Suppressor macrophage (primary cell): ENCODE measurements at places on chromosomes 16 and 17.

- peak; percentile 85 for DNase-seq
Measured at GRCh38 chr17:81553616-81554181, 1.5 kb upstream of the FAAP100 start.

GRCh38 chr16:51002881-51003490, 148.1 kb downstream of the SALL1 start:
- no peak for DNase-seq

GRCh38 chr17:39683295-39683939, 4.4 kb downstream of the PGAP3 start:
- no peak for DNase-seq

DNA sequence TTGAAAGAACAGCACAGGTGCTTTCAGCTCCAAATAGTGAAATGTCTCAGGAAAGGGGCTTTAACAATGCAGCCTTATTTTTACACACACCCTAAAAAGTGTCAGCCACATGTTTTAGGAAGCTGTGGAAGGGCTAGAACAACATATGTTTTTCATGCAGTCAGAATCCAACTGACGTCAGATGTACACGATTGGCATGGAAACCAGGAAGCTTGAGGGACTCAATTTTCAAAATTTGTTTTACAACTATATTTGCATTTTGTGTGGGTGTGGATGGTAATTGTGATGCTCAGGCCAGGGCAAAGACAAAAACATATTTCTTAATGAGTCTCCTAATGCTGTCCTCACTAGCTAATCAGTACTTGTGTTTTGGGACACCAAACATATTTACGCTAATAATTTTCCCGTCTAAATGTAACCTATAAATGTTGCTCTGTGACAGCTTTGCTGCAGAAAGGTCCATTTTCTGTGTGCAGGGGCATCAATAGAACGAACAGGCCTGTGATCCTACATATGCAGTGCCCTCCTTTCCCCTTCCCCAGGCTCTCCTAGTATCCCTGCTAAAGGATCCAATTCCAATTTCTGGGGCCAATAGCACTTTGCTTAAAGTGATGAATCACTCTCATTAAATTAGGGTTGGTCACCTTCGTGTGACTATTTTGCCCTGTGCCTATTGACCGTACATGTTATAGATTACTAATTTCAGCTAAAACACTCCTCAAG, 434.0 kb upstream of the CDH5 start:
- no peak for DNase-seq

- no peak for DNase-seq
Measured at GRCh38 chr16:27758544-27758943, 208.6 kb downstream of the KATNIP start.

DNA sequence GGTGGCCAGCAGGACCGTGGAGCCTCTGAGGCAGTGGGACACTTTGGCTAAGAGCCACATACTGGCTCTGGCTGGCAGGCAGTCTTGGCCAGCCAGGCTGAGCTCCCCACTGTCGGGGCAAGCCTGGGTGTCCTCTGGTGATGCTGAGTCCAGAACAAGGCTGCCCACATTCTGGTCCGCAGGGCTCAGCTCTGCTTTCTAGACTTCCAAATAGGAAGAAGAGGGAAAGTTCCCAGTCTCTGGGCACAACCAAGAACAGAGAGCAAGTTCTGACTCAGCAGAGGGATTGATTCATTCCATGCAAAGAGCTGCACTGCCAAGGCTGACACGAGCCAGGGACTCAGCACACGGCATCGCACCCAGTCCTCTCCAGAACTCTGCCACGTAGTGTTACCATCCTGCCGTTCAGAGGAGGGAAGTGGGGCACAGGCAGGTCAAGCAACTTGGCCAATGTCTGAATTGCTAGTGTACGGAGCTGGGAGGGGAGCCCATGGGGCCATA, 58.9 kb downstream of the NOS2 start:
- no peak for DNase-seq

GRCh38 chr16:2008009-2008526, 1.6 kb downstream of the ZNF598 start:
- DNase-seq = no peak

- DNase-seq = peak; percentile 66
Measured at GRCh38 chr16:11105038-11105903, 150.7 kb downstream of the SOCS1 start.

DNA sequence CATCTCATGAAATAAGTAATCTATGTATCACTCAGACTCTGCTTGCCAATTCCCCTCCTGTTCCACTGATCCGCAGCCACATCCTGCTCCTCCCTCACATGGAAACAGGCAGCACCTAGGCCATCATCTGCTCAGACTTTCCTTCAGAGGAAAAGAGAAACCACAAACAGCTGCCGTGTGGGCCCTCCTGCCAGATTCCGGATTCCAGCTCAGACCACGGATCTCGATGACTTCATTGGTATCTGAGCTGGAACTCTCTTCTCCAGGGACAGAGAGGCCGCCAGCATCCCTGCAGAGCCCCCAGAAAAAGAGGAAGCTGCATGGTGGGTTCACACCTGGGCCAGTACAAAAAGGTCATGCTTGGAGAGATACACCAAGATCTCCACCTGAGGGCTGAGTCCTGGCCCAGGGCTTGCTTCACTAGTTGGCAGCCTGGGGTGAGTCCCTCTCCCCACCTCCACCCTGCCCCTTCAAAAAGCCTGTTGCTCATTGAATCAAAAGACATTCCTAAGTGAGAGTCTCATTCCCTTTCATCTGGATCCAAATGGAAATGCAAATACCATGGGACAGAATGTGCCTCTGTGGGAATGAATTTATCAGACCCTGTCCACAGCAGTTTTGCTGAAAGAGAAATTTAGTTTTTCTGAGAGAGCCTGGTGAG, 47.2 kb downstream of the HOXB1 start:
- peak; percentile 8 for DNase-seq

- no peak for DNase-seq
Measured at GRCh38 chr16:75787440-75787839, 61.1 kb upstream of the CPHXL start.

DNA sequence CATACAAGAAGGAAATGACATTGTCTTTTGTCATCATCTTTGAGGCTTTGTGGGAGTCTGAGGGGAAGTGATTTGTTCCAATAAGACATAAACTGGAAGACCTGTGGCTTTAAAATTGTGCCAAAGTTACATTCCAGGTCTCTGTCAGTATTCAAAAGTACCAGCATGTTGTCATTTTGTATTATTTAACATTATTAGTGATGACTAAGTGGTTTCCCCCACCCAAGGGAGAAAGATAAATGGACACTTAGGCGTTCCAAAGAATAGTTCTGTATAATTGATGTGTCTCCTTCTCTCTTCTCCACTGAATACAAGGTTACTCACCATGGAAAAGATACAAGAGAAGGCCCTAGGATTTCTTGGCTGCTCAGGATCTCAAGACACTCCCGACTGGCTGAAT, 3.8 kb downstream of the CFAP97D1 start:
- DNase-seq = no peak

DNA sequence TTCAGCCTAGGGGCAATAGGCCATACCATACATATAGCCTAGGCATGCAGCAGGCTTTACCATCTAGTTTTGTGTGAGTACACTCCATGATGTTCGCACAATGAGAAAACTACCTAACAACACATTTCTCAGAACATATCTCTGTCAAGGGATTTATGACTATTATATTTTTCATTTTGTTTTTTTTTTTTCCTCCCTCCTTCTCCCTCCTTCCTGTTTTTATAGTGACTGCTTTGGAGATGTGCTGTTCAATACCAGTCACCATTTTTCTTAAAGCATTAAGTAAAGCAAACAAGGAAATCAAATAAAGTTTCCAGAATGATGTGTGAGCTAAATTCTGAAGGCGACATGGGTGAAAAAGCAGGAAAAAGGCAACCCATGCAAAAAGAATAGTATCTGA, 194.6 kb downstream of the STX8 start:
- no peak for DNase-seq

DNA sequence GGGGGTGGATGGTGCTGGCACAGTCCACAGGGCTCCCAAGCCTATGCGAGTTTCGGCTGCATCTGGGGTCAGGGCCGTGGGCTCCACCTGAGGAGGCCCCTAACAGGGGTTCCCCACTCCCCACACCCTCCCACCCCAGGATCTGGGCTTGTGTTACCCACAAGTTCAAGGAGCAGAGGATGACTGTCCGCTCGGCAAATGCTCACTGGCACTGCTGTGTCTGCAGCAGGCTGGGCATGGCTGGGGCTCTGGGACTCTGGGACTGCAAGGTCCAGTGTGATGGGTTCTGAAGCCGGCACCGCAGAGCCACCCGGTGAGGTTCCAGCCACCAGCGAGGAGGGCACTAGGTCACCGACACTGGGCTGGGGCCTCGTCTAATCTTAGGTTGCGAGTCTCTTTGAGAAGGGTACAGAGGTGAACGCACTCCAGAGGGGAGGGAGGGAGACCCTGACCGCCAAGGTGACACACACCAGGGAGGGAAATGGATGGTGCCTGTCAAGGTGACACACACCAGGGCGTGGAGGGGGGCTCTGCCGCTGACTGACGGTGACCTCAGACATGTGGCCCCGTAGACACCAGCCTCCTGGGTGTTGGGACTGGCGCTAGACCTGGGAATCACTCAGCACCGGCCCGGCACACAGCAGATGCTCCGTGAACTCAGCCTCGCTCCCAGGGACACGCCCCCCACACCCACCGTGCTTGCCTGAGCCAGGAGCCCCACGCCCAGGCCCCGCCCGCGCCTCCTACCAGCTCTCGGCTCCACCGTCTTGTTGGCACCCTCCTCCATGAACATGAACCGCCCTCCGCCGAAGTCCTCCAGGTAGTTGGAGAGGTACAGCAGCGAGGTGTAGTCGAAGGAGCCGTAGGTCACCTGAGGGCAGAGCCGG, 20.5 kb upstream of the HEXD start:
- DNase-seq = no peak

DNA sequence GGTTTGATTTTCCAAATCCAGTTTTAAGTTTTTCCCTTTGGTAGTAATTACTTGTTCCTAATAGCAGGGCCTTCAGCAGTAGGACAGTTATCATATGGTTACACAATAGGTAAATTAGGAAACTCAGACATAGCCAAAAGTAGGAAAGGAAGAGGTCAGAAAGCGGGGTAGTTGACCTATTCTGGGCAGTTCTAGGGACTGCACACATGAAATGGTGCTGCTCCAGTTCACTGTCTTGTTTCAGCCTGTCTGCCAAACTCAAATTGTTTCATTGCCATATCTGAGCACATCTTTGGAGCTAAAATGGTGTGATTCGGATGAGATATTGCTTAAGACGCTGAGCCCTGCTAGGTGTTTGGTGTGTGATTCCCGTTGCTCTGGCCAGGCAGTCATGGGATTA, 56.7 kb downstream of the TANGO6 start:
- no peak for DNase-seq

DNA sequence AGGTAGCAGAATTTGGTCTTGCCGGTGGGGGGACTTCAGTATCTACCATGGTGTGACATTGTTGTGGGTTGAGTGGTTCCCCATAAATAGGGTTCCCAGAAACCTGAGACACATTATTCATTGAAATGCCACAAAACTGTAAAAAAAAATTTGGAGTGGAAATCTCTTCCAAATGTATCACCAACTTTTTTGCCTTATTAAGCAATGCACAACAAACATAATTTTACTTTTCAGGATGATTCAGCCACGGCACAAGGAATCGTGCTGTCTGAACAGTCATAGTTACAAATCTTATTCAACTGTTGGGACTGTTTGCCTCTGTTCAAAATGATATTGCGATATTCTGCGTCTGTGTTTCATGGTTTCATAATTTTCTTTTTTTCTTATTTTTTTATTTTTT, 181.2 kb downstream of the NTN1 start:
- DNase-seq = no peak
